ENCODE measurements at places on chromosomes 1 and 21. TPM values are rescaled to one million over a fixed set of nuclear protein-coding genes. Genes with fewer than 3 reads are reported as not detected.

The RIPK4 gene
- total RNA-seq: 2.7 TPM

The HUNK gene
- total RNA-seq: 0.38 TPM

DNA sequence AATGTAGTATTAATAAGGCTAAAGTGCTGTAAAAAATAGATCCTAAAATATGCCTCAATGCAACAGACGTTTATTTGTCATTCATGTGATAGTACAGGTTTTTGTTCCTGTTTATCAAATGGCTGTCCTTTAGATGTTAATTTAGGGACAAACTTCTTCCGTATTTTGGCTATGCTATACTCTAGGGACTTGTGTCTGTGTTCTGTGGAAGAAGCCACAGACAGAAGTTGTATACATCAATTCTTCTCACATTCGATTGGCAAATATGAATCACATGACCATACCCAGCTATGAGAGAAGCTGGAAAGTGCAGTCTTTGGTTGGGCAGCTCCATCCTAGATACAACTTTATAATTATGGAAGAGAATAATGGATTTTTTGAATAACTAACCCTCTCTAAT lies 232.7 kb upstream of the SNX7 start:
- DNase-seq: no peak

- no peak for DNase-seq
These were observed 11.5 kb downstream of the ABL2 start for GRCh38 chr1:179217943-179218507.

- DNase-seq: no peak
These were observed 888.2 kb upstream of the CXADR start for GRCh38 chr21:16624479-16625118.

GRCh38 chr1:229478852-229479251 lies 29.3 kb downstream of the NUP133 start:
- DNase-seq: no peak

DNA sequence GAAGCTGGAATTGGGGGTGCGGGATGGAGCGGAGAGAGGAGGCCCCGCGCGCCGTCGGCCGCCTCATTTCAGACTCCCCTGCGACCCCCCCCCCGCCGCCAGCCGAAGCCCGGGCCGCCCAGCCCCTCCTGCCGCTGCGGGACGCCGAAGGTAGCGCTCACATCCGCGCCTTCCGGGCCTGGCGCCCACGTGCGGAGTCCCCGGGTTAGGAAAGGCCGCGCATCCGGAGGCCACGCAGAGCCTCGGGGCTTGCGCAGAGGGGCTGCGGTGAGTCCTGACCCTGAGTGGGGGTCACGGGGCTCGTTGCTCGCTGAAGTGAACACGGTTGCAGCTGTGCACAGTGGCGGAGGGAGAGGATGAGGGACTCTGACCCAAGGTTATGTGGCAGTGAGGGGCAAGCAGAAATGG lies 552 bp upstream of the ZNF496 start:
- peak; percentile 76 for DNase-seq

- peak; percentile 55 for DNase-seq
These were observed 529 bp downstream of the EGLN1 start for GRCh38 chr1:231421546-231421970.

DNA sequence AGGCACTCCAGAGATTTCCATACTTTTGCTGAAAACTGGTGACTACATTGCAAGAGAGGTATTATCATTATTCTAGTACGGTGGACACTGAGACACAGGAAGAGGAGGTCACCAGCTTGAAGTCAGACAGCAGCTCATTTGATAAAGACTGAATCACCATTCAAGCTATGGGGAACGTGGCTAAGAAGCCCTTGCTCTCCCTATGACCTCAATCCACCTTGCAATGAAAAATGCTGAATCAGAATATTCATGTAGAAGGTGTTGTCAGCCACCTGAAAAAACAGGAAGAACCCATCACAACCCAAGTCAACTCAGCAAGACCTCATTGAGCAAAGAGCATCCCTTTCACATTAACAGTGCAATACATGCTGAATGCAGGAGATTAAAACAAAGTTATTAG lies 59.0 kb upstream of the FGGY start:
- no peak for DNase-seq

All from left cardiac atrium (tissue), 4 donors.